ENCODE measurements at places on chromosomes 1 and 21.

- no peak for DNase-seq
These were observed 15.2 kb upstream of the PDIK1L start for GRCh38 chr1:26096471-26096870.

GRCh38 chr1:26598890-26599289, 69.3 kb downstream of the RPS6KA1 start:
- DNase-seq, result no peak

GRCh38 chr1:58907398-58907797, 123.6 kb upstream of the JUN start:
- no peak for DNase-seq

GRCh38 chr1:214349781-214350180, 68.8 kb downstream of the SMYD2 start:
- no peak for DNase-seq

All from posterior cingulate gyrus (tissue), 11 donors.